ENCODE measurements at places on chromosomes 5 and 9. TPM values are rescaled to one million over a fixed set of nuclear protein-coding genes. Genes with fewer than 3 reads are reported as not detected.
A peak's percentile ranks its signal among the peaks of the same experiment; 100 is the strongest.

TLR4 gene
- total RNA-seq = 24.8 TPM

- H3K27ac ChIP-seq = no peak overlapping the region
- no peak overlapping the region for H3K4me3 ChIP-seq
- no peak for DNase-seq
- no peaks in the 10 kb centered on the region for H3K36me3 ChIP-seq
- H3K4me1 ChIP-seq = peaks cover 13% of the 10 kb centered on the region
Observed at GRCh38 chr9:5651246-5651645, 22.3 kb downstream of the RIC1 start.

GRCh38 chr9:135302329-135303279 is 177.0 kb upstream of the PPP1R26 start:
- no peak for DNase-seq
- H3K4me3 ChIP-seq = no peak overlapping the region
- H3K27ac ChIP-seq = no peak overlapping the region
- no peaks in the 10 kb centered on the region for H3K4me1 ChIP-seq

DNA sequence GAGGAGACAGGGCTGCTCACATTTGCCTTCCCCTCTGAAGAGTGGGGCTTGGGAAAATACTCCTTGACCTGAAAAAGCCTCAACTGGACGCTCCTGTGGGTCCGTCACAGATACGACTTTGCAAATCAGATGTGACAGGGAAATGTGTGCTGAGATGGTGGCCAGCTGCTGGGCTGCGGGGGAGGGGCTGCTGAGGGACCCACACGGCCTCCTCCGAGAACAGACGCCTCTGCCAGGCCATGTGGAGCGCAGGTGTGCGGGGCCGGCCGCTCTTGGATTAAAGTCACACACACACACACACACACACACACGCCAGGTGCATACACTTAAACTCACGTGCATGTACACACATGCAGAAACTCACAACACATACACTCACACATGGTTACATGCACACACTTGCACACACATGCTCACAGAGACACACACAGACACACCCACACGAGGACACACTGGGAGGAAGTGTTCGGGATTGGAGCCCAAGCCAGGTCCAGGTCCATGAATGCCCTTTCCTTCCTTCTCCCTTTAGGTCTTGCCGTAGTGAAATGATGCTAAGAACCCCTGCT is 167.4 kb downstream of the GAPVD1 start:
- no peak for DNase-seq
- no peaks in the 10 kb centered on the region for H3K36me3 ChIP-seq
- H3K27me3 ChIP-seq = no peaks in the 10 kb centered on the region
- no peak overlapping the region for H3K27ac ChIP-seq
- no peak overlapping the region for H3K4me3 ChIP-seq

GRCh38 chr9:129665814-129666520 is 520 bp downstream of the PRRX2 start:
- DNase-seq = no peak
- H3K4me3 ChIP-seq = peak overlapping the region; percentile 53
- no peaks in the 10 kb centered on the region for H3K36me3 ChIP-seq
- H3K27ac ChIP-seq = no peak overlapping the region
- H3K4me1 ChIP-seq = peaks cover 18% of the 10 kb centered on the region
- no peaks in the 10 kb centered on the region for H3K27me3 ChIP-seq

SMIM32 gene
- 0.55 TPM for total RNA-seq

- peak; percentile 47 for DNase-seq
- H3K4me3 ChIP-seq = no peak overlapping the region
- H3K27me3 ChIP-seq = no peaks in the 10 kb centered on the region
- H3K4me1 ChIP-seq = peaks cover 25% of the 10 kb centered on the region
Observed at GRCh38 chr5:150069672-150070627, 16.4 kb downstream of the CSF1R start.

PGM5 gene
- total RNA-seq = 145 TPM

DNA sequence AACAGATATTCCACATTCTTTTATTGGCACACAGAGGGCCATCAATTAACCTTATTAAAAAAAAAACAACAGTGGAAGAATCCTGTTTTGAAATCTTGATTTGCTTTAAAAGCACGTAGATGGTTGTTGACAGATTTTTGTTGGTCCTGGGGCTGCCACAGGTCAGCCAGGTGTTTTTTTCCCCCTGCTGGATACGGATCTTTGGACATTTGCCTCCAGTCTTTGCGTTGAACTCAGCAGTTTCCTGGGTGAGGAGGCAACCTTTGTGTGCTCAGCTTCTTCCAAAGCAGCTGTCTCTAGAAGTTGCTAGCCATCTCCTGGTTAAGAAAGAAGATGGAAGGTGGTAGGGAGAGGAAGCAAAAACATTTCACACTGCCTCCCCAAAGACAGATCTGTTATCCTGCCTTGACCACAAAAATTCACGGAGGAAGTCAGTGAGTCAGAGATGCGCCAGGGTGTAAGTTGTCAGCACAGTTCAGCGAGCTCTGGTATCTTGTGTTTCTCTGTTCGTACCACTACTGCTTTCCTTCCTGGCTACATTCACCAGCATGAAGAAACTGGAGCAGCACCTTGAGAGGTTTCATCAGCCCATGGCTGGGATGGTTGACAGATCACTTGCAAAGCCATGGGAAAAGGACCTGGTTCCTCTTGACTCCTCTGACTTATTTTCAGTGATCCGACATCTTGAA is 207.3 kb downstream of the ARHGAP26 start:
- H3K27ac ChIP-seq = no peak overlapping the region
- H3K4me1 ChIP-seq = peaks cover 34% of the 10 kb centered on the region
- H3K27me3 ChIP-seq = no peaks in the 10 kb centered on the region
- H3K4me3 ChIP-seq = no peak overlapping the region

DNA sequence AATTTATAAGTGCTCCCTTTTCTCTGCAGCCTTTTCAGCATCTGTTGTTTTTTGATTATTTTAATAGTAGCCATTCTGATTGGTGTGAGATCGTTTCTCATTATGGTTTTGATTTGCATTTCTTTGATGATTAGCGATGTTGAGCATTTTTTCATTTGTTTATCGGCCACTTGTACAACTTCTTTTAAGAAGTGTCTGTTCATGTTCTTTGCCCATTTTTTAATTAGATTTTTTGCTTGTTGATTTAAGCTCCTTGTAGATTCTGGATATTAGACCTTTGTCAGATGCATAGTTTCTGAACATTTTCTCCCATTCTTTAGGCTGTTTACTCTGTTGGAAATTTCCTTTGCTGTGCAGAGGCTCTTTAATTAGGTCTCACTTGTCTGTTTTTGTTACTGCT is 46.3 kb downstream of the FYB1 start:
- no peak overlapping the region for H3K27ac ChIP-seq
- H3K27me3 ChIP-seq = no peaks in the 10 kb centered on the region
- DNase-seq = no peak
- no peaks in the 10 kb centered on the region for H3K36me3 ChIP-seq

- H3K4me1 ChIP-seq = peaks cover 55% of the 10 kb centered on the region
- H3K27ac ChIP-seq = peak overlapping the region; percentile 93
Observed at GRCh38 chr9:125747765-125748445, 732 bp downstream of the PBX3 start.

DNA sequence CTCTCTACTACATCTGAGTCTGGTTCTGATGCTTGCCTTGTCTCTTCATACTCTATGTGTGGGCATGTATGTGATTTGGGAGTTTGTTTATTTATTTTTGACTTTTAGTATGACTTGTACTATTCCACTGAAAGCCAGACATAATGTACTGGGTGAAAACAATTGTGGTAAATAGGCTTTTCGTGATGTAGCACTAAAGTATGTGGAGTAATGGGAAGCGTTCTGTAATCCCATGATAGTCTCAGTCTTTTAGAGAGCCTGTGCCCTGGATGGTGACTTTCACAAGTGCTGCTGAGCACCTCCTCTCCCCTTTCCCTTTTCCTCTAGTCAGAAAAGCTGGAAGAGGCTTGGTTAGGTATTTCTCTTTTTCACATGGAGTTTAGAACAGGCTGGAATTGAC is 85.8 kb upstream of the S1PR3 start:
- no peaks in the 10 kb centered on the region for H3K4me1 ChIP-seq
- no peak for DNase-seq
- no peaks in the 10 kb centered on the region for H3K36me3 ChIP-seq

NUTM2F gene
- total RNA-seq = not detected

DENND4C gene
- total RNA-seq = 63.5 TPM

CCIN gene
- 1.3 TPM for total RNA-seq

CENPH gene
- 0.45 TPM for total RNA-seq

DNA sequence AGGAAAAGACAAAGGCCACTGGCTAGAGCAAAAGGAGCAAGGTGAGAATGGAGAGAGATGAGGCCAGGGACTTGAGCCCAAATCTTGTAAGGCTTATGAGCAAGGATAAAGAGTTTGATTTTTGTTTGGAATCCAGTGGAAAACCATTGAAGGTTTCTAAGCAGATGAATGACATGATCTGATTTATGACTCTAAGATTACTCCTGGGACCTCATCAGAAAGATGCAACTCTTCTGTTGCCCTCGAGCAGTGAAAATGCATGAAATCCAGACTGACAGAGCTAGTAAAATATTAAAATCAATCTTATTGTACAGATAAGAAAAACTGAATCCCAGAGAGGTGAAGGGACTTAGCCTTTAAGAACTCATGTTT is 677 bp downstream of the MFAP3 start:
- peak overlapping the region; percentile 76 for H3K4me3 ChIP-seq
- no peak for DNase-seq
- H3K36me3 ChIP-seq = no peaks in the 10 kb centered on the region
- no peaks in the 10 kb centered on the region for H3K27me3 ChIP-seq
- H3K4me1 ChIP-seq = peaks cover 63% of the 10 kb centered on the region

FOXD4L5 gene
- total RNA-seq = not detected

PCDHB12 gene
- total RNA-seq = 1.3 TPM

DNA sequence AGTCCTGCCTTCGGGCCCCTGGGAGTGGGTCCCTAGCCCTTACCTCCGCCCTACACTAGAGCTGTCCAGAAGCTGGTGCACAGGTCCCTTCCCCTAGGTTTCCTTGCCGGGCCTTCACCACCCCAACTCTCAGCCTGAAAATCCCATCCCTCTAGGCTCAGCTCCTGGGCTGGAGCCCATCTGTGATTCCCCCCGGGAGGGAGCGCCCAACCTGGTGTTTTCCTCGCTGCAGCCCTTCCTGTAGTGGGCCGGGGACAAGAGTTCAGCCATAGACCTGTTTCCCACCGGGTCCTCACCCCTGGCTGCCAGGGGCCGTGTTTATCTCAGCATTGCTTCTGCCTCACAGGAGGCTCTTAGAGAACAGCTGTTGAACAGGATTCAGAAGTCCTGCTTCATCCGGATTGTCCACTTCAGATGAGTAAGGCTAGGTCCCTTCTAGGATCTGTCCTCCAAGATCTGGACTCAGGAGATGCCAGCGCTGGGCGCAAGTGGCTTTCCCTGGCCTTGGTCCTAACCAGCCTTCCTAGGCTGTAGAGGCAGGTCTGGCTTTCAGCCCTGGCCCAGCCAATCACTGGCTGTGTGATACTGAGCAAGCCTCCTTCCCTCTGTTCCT is 965 bp downstream of the GLIPR2 start:
- no peak for DNase-seq
- H3K36me3 ChIP-seq = no peaks in the 10 kb centered on the region
- peak overlapping the region; percentile 81 for H3K4me3 ChIP-seq
- no peaks in the 10 kb centered on the region for H3K27me3 ChIP-seq
- H3K4me1 ChIP-seq = peaks cover 69% of the 10 kb centered on the region

MLANA gene
- not detected for total RNA-seq

DNA sequence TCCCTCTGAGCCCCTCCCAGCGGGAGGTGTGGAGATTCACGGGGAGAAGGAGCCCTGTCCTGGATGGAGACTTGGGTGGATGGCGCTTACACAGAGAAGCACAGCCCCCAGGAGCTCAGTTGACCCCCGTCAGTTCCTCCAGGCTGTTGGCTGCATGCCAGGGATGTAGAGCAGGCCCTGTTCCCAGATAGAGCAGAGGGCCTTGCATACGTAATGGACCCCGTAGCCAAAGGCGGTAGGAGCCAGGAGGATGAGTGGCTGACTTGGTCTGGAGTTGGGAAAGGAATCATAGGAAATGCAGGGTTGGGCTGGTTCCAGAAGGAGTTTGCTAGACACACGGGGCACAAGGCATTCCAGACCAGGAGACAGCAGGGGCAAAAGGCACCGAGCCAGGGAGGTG is 2.5 kb downstream of the PMPCA start:
- H3K27me3 ChIP-seq = no peaks in the 10 kb centered on the region
- H3K4me3 ChIP-seq = no peak overlapping the region
- H3K36me3 ChIP-seq = peaks cover 61% of the 10 kb centered on the region
- H3K27ac ChIP-seq = no peak overlapping the region
- H3K4me1 ChIP-seq = peaks cover 22% of the 10 kb centered on the region
- DNase-seq = peak; percentile 34

DNA sequence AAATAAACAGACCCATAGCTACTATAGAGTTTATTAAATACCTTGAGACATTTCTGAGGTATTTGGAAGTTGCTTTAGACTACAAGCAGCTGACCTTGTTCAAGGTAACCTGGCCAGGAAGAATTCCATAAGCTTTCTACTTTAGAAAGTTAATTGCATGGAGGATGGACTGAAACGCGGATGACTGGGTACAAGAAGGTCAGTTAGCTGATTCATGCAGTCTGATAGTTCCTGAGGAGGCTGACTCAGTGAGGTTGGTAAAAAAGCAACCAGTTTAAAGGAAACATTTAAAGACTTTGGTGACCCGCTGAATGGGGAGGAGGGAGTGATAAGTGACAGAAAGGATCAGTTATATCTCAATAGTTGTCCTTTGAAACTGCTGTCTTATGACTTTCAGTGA is 670.1 kb upstream of the CDH9 start:
- no peak overlapping the region for H3K4me3 ChIP-seq
- H3K4me1 ChIP-seq = no peaks in the 10 kb centered on the region
- DNase-seq = no peak

DNA sequence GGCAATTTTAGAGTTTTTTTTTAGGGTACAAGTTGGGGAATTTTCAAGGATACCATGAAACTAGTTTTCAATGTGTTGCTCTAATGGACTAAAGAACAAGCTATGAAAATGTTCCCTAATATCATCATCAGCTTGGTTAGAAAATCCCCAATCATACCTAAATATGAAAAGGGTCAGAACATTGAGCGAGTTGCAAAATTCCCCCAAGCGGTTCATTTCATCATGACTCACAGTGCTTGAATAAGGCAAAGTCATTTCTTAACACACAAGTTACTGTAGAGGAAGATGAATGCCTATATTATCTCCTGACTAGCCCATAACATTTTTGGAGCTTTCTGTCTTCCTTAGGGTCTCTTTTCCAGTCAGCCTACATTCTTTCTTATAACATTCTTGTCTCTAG is 62.7 kb downstream of the ST8SIA4 start:
- H3K4me1 ChIP-seq = no peaks in the 10 kb centered on the region
- H3K27me3 ChIP-seq = no peaks in the 10 kb centered on the region
- H3K36me3 ChIP-seq = no peaks in the 10 kb centered on the region
- no peak for DNase-seq

DNA sequence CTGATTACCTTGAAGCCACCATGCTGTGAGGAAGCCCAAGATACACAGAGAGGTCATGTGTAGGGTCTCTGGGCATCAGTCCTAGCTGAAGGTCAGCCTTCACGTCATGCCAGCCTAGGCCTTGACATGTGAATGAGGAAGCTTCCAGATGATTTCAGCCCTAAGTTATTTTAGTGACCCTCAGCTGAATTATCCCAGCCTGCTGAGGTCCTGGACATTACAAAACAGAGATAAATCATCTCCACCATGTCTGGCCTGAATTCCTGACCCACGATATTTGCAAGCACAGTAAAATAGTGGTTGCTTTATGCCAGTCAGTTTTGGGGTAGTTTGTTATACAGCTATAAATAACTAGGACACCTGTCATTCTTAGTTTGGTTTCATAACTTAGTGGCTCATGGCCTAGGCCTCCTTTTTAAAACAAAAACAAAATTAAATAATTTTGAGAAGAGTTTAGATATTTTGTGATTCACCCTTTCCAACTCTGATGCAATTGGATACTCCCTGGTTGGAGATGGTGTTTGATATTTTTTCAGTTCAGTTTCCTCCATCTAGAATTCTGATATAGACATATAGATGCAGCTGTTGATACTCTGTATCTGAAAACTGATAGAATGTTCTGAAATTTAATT is 571.3 kb upstream of the CLINT1 start:
- H3K4me1 ChIP-seq = no peaks in the 10 kb centered on the region
- peak overlapping the region; percentile 52 for H3K27ac ChIP-seq
- no peaks in the 10 kb centered on the region for H3K27me3 ChIP-seq

RNF183 gene
- total RNA-seq = 5.0 TPM

All from stomach (tissue), 19 donors.